ENCODE measurements at places on chromosomes 11 and 22. TPM values are rescaled to one million over a fixed set of nuclear protein-coding genes. Genes with fewer than 3 reads are reported as not detected.

DNA sequence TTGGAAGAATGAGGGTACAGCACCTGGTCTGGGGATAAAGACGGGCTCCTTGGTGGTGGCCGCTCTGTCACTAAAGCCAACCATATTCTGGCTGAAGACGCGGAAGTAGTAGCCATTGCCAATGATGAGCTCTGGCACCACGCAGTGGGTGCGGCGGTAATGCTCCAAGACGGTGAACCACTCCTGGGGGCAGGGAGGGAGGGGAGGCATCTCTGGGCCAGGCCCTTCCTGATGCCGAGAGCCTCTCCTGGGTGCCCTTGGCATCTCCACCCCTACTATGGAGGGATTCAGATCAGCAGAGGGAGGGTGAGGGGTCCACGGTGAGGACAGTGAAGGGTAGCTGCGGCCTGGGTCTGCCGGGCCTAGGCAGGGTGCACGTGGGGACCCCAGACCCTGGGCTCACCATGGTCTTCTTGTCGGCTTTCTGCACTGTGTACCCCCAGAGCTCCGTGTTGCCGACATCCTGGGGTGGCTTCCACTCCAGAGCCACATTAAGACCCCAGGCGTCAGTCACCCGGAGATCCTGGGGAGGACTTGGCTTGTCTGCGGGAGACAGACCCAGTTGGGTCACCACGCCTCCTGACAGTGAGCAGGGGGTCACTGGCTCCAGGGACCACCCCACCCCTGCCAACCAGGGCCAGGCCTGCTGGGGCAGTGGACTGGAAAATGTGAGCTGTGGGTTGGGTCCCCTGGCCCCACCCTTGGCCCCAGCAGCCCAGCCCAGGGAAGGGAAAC, 19.5 kb downstream of the MYBPC3 start:
- H3K4me1 ChIP-seq, result no peaks in the 10 kb centered on the region
- no peaks in the 10 kb centered on the region for H3K36me3 ChIP-seq
- no peak for DNase-seq
- H3K27ac ChIP-seq, result no peak overlapping the region
- no peaks in the 10 kb centered on the region for H3K27me3 ChIP-seq
- no peak overlapping the region for H3K4me3 ChIP-seq

GRCh38 chr11:83611031-83611430, 324.9 kb upstream of the CCDC90B start:
- no peak overlapping the region for H3K4me3 ChIP-seq
- H3K4me1 ChIP-seq, result no peaks in the 10 kb centered on the region
- no peak overlapping the region for H3K27ac ChIP-seq
- H3K27me3 ChIP-seq, result no peaks in the 10 kb centered on the region

DNA sequence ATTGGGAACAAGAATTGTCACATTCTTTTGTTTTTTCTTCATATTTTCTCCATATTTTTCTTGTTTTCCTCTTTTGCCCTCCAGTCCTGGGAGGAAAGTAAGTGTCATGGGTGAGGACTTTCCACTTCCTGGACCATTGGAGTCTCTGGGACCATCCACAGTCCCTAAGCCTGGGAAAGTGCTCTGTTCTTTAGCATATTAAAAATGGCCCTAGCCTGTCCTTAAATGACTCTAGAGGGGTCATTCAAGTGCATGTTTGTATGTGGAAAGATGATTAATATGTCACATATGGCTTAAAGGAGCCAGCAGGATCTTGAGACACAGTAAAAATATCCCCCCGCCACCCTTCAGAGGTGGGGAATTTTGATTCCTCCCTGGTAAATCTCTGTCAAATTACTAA, 20.1 kb upstream of the SCGB1D1 start:
- no peaks in the 10 kb centered on the region for H3K27me3 ChIP-seq
- H3K4me3 ChIP-seq, result no peak overlapping the region
- no peak overlapping the region for H3K27ac ChIP-seq
- DNase-seq, result no peak
- H3K36me3 ChIP-seq, result no peaks in the 10 kb centered on the region
- H3K4me1 ChIP-seq, result no peaks in the 10 kb centered on the region

ROM1 gene
- polyA plus RNA-seq, result 10.4 TPM
